ENCODE measurements at places on chromosomes 5 and 9. TPM values are rescaled to one million over a fixed set of nuclear protein-coding genes. Genes with fewer than 3 reads are reported as not detected.

DNA sequence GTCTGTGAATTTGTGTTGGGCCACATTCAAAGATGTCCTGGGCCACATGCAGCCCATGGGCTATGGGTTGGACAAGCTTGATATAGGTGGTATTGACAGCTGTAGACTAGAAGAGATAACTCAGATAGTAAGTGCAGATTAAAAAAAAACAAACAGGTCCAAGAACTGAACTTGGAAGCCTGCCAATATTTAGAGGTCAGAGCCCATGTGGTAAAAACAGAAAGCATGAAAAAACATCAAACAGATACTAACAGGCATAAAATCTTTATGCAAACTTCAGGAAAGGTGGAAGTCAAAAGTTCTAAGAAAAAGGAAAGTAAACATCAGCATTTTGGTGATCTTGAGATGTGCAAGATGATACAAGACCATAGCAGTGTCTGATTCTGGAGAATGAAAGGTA lies 155.1 kb upstream of the NR4A3 start:
- no peak overlapping the region for H3K4me3 ChIP-seq
- no peaks in the 10 kb centered on the region for H3K4me1 ChIP-seq
- no peaks in the 10 kb centered on the region for H3K36me3 ChIP-seq
- no peak overlapping the region for H3K27ac ChIP-seq
- H3K27me3 ChIP-seq = no peaks in the 10 kb centered on the region

DNA sequence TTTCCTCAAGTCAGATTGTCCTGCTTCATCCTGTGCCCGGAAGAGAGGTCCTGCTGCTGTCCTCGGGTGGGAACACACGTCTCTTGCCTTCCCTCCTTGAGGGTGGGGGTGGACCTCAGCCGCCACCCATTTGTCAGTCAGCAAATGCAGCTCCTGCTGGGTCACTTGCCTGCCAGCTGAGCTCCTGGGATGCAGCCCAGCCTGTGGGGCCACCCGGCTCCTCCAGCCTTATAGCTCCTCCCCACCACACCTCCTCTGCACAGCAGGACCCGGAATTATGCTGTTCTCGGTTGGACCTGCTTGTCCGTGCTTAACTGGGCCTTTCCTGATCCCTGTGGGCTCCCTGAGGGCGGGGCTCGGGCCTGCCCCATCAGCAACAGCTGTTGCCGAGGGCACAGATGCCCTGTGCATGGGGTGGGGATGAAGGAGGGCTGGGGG lies 52.7 kb downstream of the RXRA start:
- DNase-seq = peak; percentile 85
- no peaks in the 10 kb centered on the region for H3K36me3 ChIP-seq
- H3K4me1 ChIP-seq = peaks cover 59% of the 10 kb centered on the region
- H3K27ac ChIP-seq = peak overlapping the region; percentile 80
- H3K4me3 ChIP-seq = no peak overlapping the region

DNA sequence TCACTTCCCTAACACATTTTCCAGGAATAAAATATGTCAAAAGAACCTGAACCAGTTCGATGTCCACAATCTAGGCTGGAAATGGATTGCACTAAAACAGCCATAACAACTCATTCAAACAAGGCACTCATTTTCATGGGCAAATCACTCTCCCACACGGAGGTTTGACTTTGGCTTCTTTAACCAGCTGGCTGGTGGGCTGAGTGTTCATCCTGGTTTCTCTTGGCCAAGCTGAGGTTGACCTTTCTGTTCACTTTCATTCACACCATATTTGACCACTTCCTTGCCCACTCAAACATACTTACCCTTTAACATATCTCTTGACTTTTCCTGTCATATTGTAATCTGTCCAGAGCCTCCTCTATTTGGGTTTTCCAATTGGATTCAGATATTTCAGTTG lies 5.4 kb downstream of the IL7R start:
- no peak for DNase-seq
- no peak overlapping the region for H3K4me3 ChIP-seq
- H3K27me3 ChIP-seq = no peaks in the 10 kb centered on the region
- H3K27ac ChIP-seq = no peak overlapping the region

FBP1 gene
- total RNA-seq = not detected

Data from A673 (cell line).